ENCODE measurements at places on chromosomes 4 and X.

GRCh38 chr4:74038425-74039314 is at the start of gene CXCL3:
Gene CXCL3, minus strand, starts transcription at chr4:74038689. Its CDS starts 78 bp downstream, at chr4:74038611.
- DNase-seq, result no peak

GRCh38 chr4:14023036-14023435 is 395.5 kb upstream of the BOD1L1 start:
- DNase-seq, result no peak

- no peak for DNase-seq
These were observed 280.2 kb upstream of the SLC7A11 start for GRCh38 chr4:138522366-138522765.

DNA sequence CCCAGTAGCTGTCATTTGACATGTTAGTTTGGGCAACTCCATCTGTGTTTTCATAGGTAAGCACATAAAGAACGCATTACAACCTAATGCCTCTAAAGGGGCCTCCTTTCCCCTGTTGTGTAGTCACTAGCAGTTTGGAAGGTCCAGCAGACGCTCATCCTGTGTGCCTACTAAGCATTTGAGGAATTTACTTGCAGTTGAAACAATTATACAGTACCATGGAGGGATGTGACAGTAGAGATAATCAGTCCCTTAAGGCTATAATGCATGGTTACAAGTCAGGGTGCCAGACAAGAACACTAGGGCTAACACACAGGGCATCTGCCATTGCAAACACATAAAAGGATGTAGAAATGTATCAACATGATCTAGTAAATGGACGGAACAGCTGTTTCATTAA is 138.3 kb downstream of the PCDH10 start:
- DNase-seq, result no peak

- DNase-seq, result no peak
These were observed 92.5 kb upstream of the ZFP42 start for GRCh38 chr4:187903106-187903505.

- DNase-seq, result no peak
These were observed 194.2 kb upstream of the NOCT start for GRCh38 chr4:138821331-138821730.

GRCh38 chr4:100076753-100077152 is 113.5 kb downstream of the DDIT4L start:
- DNase-seq, result no peak

GRCh38 chrX:51440365-51440764 is 56.0 kb downstream of the NUDT11 start:
- no peak for DNase-seq

DNA sequence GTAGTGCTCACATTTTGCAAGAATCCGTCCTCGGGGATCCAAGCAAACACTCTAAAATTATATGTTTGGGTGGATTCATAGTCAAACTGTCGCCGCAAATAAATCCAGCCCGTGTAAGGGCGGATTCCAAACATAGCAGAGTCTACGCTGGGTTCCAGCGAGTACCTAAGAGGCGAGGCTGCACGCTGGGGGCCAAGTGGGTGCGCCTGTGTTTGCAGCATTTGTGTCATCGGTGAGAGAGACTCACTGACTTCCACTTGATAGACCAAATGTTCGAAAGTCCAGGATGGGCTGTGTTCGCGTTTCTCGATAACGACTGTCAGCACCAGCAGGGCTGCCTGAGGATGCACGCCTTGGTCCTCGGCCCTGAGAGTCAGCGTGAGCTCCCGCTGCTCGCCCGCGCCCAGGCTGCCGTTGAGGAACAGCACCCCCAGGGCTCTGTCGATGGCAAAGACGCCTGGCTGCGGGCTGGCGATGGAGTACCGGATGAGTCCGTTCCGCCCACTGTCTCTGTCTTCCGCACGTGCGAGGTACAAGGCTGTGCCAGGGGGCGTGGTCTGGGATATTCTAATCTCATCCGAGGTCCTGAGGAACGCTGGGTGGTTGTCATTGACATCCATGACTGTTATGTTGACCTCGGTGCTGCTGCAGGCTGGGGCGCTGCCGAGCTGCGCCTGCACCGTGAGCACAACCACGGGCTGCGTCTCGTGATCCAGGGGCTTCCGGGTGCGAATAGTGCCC is 158.7 kb downstream of the DCHS2 start:
- DNase-seq, result peak; percentile 57

DNA sequence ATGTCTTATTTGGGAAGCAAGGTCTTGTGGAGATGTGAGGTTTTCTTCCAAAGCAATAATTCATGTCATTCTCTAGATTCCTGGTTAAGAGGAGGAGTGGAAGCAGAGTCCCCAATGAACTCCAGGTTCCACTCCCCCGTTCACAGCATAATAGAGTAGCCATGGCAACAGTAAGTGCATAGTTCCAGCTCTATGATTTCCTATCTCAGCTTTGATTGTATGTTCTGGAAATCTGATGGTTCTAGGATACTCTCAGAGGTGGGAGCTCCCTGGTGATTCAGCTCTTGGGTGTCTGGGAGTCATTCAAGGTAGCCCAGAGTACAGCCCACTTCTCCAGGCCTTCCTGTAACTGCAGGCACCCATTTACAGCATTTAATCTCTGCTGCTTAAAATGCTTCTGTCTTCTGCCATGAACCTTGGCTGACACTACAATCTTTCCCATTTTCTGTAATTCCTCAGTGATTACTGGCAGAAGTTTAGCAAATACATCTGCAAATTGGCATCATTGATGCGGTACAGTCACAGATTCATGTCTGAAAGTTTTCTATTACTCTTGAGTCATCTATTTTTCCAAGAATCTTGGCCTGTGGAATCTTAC is 242.0 kb downstream of the MAPK10 start:
- no peak for DNase-seq

GRCh38 chr4:24795666-24796381 is 451 bp downstream of the SOD3 start:
- DNase-seq, result no peak

DNA sequence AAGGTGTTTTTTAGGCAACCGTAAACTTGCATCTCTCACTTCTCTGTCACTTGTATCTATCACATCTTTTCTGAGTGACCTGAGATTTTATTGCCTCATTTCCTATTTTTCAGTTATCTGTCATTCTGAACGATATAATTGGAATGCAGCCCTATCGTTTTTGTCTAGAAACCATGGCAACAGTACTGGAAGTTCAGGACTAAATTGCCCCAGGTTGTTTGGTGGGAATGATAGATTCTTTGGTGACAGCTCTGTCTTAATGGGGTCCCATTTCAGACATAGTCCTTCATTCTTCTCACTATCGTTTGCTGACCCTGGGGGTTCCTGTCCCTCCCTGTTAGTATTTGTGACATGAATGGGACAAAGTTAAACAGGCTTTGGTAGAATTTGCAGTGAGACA is 267.7 kb upstream of the GALNT7 start:
- DNase-seq, result no peak

DNA sequence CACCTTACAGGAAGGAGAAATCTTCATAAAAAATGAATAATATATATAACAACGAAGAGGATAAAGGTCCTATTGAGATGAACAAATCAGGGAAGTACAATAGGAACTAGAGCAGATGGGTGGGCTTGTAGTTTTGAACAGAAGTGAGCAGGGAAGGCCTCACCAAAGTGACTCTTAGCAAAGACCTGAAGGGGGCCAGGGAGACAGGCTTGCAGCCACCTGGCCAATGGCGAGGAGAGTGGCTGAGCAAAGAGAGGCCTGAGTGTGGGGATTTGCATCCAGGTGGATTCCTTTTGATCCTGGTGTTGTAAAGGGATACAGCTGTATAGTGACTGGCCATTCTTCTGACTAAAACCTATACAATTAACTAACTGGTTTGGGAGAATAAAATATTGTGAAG is 354.1 kb downstream of the CAMK2D start:
- no peak for DNase-seq

DNA sequence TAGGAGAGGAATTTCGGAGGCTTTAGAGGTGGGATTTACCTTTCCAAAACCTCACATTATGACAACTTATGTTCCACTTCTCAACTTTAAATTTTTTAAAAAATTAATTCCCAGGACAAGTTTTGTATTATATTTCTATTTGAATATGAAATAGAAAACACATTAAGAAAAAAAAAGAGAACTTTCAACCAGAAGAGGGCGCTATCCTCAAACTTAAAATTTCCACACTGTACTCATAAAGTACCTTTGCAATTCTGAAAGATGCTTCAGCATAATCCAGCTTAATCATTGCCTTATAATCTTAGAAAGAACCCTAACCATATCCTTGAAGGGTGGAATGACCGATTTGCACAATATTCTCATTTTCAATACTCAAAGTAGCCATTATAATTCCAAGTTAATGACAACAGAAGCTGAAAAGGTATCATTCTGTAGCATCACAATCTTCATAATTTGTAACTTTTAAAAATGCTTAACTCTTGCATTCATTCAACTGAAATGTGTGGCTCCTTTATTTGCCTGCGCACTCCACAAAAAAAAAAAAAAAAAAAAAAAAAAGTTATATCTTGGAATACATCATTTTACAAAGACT is 158.0 kb downstream of the KCNIP4 start:
- no peak for DNase-seq

- DNase-seq, result no peak
These were observed 1681.9 kb upstream of the ADGRL3 start for GRCh38 chr4:59518005-59518823.

- no peak for DNase-seq
These were observed 5.8 kb upstream of the SRD5A3 start for GRCh38 chr4:55340266-55340665.

GRCh38 chr4:136306361-136306760 is 1225.9 kb downstream of the PCDH18 start:
- DNase-seq, result no peak

DNA sequence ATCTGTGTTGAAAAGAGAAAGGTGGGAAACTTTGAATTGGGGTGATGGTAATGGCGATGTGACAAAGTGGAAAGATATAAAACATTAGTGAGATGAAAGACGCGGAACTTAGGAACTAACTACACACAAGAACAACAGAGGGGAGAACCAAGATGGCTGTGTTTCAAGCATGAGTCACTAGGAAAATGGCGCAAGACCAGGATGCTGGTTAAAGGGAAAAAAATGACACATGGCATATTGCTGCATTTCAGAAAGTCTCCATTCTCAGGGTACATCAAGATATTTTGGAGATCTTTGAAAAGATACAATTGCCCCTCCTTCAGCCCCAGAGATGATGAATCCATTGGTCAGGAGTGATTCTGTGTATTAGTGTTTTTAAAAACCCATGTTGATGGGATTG is 164.4 kb downstream of the FBXO8 start:
- DNase-seq, result no peak

- DNase-seq, result no peak
These were observed 100.8 kb upstream of the LANCL3 start for GRCh38 chrX:37470711-37471110.

DNA sequence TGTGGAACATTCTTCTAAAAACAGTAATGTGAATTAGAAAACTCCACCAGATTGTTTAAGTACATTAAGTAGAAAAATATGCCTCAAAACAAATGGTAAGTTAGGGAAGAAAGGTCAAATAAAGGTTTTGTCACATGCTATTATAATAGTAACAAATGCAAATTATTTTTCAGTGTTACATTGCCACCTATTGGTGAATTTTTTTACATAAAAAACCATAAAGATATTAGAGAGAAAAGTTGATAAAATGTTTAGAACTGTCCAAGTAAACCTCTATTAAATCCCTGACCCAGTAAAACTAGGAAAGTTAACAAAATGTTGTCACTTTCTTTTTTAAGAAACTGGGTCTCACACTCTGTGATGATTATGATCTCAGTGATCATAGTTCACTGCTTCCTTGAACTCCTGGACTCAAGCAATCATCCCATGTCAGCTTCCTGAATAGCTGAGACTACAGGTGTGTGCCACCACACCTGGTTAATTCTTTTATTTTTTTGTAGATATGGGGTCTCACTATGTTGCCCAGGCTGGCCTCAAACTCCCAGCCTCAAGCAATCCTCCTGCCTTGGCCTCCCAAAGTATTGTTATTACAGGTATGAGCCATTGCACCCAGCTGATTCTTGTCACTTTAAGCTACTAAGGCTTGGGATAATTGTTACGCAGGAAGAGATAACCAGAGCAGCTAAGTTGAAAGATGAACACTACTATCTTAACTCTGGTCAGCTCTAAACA is 157.6 kb downstream of the ATRX start:
- DNase-seq, result peak; percentile 10

DNA sequence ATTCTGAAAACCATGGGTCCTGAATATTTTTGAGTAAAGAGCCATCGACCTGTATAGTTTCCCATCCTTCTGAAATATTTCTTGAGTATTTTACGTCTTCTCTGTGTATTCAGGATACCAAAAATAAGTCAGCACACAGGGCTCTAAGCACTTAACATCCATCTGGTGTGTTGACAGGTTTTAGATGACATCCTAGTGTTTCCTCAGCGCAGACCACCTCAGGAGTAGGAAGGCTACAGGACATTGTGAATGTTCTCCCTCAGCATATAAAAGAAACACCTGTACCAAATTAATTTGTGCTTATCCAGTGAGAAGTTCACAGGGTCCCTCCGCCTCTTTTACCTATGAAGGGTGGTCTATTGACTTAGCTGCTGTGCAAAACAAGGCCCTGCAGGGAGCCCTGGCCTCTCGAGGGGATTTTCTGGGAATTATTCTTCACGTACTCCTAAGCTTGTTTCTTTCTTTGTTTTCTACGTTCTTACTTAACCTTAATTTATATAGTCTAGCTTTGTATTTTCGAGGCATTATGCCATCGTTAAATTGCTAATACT is 241.8 kb downstream of the FBXO8 start:
- DNase-seq, result no peak

DNA sequence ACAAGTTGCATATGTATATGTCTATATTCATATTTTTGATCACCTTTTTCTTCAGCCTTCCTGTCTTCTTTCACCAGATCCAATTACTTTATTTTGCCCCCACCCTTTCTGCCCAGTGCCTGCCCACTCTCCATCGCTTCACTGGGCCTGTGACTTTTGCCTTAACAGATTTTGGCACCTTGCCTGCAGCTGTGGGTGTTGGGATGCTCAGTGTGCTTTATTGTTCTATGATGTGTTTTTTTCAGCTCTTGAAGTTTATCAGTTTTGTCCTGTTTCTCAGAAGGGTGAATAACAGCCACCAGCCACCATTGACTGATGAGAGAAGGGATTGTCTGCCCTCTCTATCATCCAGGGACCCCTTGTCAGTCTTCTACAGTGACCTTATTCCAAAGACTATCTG is 77.2 kb upstream of the GALNT7 start:
- no peak for DNase-seq

DNA sequence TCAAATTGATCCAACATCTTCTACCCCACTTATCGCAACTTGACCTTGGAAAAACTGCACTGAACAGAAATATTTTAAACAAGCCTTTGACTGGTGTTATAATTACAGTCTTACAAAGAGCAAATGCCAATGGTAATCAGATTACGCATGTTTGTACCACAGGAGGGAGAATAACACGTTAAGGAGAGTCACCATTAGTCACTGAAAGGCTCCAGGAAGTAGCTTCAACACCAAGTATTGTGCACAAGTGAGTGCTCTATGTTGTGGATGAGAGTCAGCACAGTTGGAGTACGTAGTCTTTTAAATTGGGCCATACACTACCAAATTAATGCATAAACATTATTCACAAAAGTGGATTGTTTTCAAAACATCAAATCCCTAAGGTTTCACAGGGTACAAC is 1081.5 kb upstream of the TENM3 start:
- no peak for DNase-seq

GRCh38 chr4:187436251-187436650 is 559.3 kb upstream of the ZFP42 start:
- no peak for DNase-seq

- DNase-seq, result peak; percentile 20
These were observed 966 bp downstream of the TBC1D25 start for GRCh38 chrX:48540480-48540879.
